ENCODE measurements at places on chromosomes 4 and X.
A peak's percentile ranks its signal among the peaks of the same experiment; 100 is the strongest.

DNA sequence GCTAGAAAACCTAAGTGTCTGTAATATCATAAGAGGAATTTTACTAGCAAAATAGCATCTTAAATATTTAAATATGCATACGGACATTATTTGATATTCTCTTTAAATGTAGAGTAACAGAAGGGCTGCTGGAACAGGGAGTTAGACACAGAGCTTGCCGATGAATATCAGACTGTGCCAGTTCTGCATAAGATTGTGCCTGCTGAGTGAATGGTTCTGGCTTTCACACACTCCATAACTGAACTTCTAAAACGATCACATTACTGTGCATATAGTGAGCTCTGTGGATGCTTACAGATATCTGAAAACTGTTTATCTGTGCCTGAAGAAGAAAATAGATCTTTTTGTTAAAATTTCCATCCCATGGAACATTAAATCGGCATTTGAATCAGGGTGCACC, 867.4 kb upstream of the PCDH10 start:
- DNase-seq = no peak

GRCh38 chrX:122046226-122046625, 998.8 kb downstream of the GLUD2 start:
- peak; percentile 54 for DNase-seq

DNA sequence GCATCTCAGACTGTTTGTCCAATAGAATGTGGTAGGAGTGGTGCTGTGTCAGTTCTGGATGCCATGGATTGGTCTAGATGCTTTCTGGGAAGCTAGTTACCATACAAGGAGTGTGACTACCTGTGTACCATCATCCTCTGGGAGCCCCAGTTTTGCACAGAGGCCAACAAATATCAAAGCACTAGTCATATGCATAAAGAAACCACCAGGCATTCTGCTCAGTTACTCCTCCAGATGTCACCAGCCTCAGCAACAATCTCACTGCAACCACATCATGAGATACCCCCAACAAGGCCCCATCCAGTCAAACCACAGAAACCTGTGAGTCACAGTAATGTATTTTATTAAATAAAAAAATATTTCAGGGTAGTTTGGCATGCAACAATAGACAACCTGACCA, 435.8 kb upstream of the CPEB2 start:
- DNase-seq = peak; percentile 81

- DNase-seq = peak; percentile 59
Observed at GRCh38 chr4:70895811-70896491, 6.2 kb upstream of the MOB1B start.

DNA sequence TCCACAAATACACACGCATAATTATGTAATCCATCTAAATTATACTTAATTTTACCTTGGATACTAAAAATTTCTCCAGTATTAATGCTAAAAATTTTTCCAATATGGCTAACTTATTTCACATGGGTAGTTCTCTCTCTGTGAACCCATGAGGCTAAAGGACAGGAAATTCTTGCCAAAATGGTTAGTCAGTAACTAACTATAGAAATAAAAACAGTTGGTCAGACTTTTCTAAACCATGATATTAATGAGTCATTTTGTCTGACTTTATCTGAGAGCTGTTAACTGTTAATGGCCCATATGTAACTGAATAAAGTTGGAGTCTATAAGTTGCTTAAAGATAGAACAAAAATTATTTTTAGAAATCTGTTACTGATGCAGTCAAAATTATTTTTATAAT, 549.4 kb downstream of the TLL1 start:
- peak; percentile 78 for DNase-seq

- DNase-seq = no peak
Observed at GRCh38 chrX:17496407-17496806, 121.4 kb downstream of the NHS start.

DNA sequence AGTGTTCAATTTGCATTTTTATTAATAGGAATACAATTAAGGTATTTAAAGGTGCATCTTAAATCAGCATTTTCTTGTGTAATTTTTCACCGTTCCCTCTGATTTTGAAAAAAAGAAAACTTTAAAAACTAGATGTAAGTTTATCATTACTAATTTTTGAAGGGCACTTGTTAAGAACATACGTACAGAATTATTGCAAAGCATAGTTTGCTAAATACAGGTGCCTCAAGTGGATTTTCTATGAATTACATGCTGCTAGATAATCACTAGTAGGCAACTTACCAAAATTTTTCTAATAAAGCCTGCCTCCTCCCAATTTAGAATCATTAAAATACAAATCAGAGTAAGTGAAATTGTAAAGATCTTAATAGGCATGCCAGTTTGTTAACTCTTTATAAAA, 8.5 kb downstream of the CNKSR2 start:
- peak; percentile 5 for DNase-seq

DNA sequence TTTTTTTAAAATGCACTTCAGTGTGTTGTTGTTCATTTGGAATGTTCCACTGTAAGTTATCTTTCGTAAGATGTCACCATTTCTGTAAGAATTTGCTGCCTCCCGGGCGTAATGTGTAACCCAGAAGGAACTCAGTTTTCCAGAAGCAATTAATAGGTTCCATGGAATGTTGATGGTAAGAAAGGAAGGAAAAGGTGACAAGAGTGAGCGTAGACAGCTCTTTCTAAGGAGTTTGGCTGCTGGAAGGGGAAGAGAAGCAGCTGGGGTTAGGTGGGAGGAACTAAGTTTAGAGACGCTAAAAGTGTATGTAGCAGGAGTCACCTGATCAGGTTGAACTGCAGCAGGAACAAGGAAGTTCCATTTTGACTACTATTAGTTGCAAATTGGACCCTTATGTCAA, 35.9 kb downstream of the PNMA5 start:
- no peak for DNase-seq

GRCh38 chr4:54484383-54484782, 173.4 kb upstream of the KIT start:
- no peak for DNase-seq

GRCh38 chr4:28109801-28110200, 1249.2 kb downstream of the STIM2 start:
- DNase-seq = no peak

DNA sequence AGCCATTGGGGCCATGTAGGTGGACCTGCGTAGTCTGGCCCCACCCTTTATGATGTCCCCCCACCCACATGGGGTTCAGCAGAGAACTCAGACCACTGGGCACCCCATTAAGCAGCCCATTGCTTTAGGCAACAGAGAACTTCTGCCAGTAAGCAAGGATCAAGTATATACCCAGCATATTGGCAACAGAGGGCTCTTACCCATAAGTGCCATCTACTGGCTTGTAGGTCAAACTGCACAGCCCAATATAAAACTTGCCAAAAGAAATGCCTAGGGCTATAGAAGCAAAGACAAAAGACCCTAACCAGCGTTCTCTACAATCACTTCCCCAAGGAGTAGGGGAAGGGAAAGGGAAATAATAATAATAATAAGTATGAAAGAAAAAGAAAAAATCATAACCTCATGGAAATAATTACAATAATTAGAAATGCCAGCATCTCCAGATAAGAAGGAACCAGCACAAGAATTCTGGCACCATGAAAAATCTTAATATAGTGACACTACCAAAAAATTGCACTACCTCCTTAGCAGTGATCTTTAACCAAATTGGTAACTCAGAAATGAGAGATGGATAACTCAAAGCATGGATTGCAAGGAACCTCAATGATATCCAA, 1090.7 kb downstream of the FAT4 start:
- DNase-seq = peak; percentile 74

GRCh38 chrX:20519826-20520225, 253.1 kb upstream of the RPS6KA3 start:
- DNase-seq = no peak

DNA sequence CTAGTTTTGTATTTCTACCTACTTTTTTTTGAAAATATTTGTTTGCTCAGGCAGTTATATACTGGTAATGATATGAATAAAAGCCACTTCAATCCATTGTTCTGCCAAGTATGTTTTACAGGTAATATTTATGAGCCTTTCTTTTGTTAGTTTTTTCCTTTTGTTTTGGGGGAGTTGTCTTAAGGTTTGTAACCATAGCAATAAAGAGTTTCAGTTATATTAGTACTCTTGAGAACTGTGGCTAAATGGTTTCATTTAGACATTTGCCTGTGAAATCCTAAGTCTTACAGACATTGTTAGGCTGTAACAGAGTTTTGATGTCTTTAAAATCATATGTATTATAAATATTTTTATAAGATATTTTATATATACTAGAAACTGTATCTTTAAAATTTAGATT, 150.1 kb downstream of the DIPK2B start:
- no peak for DNase-seq

- peak; percentile 28 for DNase-seq
Observed at GRCh38 chr4:102627831-102628523, 126.8 kb downstream of the NFKB1 start.

DNA sequence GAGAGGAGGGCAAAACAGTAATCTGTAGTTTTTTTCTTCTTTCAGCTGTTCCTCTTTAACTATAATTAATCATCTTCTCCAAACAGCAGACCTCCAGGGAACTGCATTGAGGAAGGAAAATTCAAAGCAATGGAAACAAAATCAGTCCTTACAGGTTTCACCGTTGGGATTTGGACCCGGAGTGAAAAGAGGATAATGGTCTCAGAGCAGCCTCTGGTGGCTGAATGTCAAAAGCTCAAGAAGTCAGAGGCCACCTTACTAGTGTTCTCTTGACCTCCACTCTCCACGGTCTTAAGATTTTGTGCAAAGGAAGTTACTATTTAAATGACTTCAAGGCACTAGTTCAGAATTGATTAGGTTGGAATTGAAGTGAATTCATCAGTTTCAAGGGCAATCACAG, 16.0 kb upstream of the MID1 start:
- DNase-seq = peak; percentile 73

DNA sequence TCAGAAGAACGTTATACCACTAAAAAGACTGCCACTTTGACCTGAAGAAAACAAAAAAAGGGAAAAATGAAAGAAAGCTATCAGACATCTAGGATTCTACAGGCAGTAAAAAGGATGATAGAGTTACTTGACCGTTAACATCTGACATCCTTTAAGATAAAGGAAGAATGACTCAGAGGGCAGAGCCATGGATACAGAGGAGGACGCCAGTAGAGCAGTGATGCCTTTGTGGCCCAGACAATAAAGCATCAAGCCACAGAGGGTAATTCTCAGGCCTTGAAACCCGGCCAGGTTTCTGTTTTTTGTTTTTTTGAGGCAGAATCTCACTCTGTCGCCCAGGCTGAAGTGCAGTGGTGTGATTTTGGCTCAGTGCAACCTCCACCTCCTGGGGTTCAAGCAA, 9.5 kb upstream of the BEX1 start:
- peak; percentile 17 for DNase-seq

- no peak for DNase-seq
Observed at GRCh38 chrX:6026429-6026828, 202.2 kb downstream of the NLGN4X start.

GRCh38 chrX:112577146-112577545, 102.6 kb downstream of the LHFPL1 start:
- no peak for DNase-seq

DNA sequence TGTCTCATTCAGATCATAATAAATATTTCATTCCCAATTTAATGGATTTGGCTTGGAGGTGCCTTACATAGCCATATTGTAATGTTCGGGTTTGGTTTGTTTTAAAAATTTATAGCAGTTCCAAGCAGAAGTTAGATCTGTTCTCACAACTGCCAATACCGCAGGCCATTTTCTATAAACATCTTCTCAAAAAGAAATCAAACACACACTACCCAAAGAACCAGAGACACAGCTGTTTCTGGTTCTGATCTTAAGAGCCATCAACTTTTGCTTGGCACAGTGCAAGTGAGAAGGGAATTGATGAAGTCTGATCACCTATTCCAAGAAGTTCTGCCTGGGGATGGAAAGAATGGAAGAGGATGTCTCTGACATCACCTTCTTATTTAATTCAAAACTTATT, 22.9 kb downstream of the MID1IP1 start:
- no peak for DNase-seq

DNA sequence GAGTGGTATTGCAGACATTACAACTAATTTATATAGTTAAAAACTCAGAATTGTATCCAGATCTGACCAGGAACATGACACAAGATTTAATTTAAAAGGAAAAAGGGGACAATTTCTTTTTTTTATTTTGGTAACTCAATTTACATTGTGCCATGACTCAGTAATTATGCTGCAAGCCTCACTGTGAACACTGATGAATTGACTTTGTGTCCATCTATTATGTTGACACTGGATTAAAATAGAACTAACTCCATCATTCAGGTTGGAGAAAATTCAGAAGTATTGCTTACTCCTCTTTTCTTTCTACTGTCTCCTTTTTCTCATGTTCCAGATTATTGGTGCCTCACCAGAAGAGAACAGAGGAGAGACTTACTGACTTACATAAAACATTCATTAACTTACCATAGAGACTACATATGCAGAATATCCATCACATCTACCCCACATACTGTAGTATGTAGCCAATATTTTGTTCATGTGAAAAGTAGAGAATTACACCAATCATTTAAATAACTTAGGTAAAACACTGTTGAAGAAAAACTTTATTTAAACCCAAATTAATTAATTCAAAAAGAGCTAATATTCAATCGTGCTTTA, 15.8 kb upstream of the LEF1 start:
- no peak for DNase-seq

DNA sequence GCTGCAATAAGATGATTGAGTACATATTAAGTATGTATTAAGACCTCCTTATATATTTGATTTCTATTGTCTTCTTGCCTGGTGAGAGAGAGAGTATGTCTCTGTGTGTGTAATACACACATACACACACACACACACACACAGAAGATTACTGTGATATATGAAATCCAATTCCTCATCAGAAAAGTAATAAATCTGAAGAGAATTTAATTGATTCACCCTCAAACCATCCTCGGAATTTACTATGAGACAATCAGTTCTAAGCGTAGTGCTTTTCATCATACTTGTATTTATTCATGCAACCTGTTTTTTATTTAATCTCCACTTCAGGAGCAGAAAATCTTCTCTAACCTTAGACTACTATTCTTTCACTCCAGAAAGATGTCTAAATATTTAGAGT, 62.3 kb upstream of the TLL1 start:
- peak; percentile 16 for DNase-seq

DNA sequence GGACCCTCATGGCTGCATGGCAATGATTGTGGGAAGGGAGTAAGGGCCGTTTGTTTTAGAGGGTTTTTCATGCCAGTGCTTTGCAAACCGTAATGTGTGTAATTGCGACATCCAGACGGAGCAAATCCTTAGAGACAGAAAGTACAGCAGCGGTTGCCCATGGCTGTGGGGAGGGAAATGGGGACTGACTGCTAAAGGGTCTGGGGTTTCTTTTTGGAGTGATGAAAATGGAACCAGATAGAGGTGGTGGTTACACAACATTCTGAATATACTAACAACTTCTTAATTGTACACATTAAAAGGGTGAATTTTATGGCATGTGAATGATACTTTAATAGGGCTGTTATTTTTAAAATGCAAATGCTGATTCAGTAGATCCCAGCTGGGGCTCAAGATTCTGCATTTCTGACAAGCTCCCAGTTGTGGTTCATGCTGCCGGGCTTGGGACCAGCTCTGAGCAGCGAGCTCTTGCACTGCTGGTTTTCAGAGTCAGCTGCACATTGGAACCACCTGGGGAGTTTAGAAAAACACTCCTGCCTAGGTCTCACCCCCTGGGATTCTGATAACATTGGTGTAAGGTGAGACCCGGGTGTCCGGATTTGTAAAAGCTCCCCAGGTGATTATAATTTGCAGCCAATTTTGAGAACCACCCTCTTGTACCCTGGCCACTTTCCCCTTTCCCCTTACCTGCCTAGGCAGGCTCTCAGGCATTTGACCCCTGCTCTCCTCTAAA, 47.7 kb downstream of the PRPS1 start:
- DNase-seq = peak; percentile 74

- DNase-seq = no peak
Observed at GRCh38 chrX:9578083-9578779, 113.4 kb downstream of the TBL1X start.

- peak; percentile 4 for DNase-seq
Observed at GRCh38 chrX:42934020-42934726, 156.2 kb upstream of the PPP1R2C start.

GRCh38 chr4:2954358-2955185, 8.6 kb downstream of the NOP14 start:
- no peak for DNase-seq
